ENCODE measurements at places on chromosomes 2 and 18.

DNA sequence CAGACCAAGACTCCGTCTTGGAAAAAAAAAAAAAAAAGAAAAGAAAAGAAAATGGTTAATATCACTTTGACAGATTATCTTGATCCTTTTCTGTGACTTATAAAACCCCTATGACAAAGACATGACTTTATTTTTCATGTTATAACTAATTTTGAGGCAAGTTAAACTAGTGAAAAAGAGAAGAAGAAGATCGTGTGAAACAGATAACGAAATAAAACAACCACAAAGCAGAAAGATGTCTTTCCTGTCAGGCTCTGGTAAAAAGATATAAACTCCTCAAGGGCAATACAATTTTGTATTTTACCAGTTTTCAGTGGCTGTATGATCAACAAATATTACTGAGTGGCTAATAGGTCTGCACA lies 13.4 kb upstream of the RBMS1 start:
- no peak for DNase-seq

DNA sequence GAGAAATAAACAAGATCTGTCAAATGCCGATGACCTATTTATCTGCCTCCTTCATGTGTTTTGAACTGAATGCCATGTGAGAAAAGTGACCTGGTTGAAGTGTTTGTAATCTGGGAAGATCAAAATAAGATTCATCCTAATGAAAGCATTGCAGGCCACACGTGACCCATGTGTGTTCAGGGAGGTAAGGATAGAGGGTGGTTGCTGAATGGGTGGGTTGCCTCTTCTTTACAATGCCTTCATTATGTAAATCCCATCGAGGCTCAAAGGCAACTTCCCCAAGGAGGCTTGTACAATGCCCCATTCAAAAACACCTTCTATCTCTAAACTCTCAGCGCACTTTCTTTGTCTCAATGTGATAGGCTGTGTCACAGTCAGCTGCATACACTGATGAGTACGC lies 273.1 kb downstream of the LRATD1 start:
- no peak for DNase-seq

DNA sequence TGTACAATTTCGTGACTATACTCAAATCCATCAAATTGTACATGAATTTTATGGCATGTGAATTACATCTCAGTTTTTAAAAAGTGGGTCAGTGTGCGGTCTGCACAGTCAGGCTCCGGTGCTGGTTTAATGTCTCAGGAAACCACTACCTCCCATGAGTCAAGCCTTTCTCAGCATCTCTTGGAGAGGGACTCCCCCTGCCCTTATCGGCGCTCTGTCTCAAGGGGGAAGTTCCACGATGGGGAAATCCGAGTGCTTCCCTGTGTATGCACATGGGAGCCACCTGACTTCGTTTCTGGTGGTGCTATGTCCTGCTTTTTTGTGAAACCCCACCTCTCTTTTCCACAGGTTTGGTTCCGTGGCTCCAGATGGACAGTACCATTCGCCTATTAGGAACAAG lies 72.5 kb downstream of the ACOXL start:
- no peak for DNase-seq

DNA sequence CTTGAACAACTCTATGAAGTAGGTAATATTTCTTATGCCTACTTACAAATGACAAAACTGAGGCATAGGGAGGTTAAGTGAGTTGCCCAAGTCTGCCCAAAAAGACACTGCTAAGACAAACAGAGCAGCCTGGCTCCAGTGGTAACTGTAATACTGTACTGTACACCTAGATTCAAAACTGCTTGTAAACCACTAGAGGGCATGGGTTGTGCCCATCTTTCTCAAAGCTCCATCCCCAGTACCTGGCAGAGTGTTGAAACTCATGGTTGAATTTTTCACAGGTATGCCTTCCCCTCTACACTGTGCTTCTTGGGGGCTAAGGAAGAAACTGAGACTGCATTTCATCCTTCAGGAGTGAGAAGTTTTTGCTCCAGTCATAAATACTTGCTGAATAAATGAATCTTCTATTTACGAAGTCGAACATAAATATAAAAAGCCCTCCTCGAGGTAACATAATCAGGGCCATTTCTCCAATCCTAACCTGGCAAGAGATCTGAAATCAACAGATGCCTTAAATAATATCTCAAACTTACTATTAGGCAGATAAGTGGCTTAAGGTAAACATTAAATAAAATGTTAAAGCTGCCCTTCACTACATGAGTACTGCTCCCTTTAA lies 2.0 kb downstream of the PPP4R1 start:
- DNase-seq: no peak

GRCh38 chr2:181440919-181441318 lies 16.3 kb upstream of the ITGA4 start:
- no peak for DNase-seq

DNA sequence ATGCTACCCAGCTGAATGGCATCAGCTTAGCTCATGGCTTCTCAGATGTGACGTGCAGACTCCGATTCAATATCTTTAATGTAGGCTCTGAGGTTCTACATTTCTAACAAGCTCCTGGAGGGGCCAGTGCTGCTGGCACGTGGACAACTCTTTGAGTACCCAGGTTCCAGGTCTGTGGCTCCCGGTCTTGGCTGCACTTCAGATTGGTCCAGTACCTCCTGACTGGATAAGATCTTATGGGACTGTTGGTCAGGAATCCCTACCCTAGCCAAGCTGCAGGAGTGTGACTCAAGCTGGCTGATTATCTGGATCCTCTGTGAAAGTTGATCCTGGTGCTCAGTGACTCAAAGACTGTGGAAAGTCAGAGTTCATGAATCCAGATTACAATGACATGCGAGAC lies 222.1 kb downstream of the ANKRD30B start:
- DNase-seq: peak; percentile 34

GRCh38 chr2:45583977-45584376 lies 27.1 kb downstream of the SRBD1 start:
- no peak for DNase-seq

GRCh38 chr2:144547494-144547893 lies 27.6 kb upstream of the ZEB2 start:
- no peak for DNase-seq

- DNase-seq: no peak
Observed at GRCh38 chr2:11169333-11169732, 14.1 kb downstream of the SLC66A3 start.

- no peak for DNase-seq
Observed at GRCh38 chr2:16223161-16223840, 283.0 kb downstream of the MYCN start.

- no peak for DNase-seq
Observed at GRCh38 chr2:172997031-172997430, 78.6 kb upstream of the MAP3K20 start.

- no peak for DNase-seq
Observed at GRCh38 chr18:35192415-35192814, 48.4 kb upstream of the ZNF397 start.

DNA sequence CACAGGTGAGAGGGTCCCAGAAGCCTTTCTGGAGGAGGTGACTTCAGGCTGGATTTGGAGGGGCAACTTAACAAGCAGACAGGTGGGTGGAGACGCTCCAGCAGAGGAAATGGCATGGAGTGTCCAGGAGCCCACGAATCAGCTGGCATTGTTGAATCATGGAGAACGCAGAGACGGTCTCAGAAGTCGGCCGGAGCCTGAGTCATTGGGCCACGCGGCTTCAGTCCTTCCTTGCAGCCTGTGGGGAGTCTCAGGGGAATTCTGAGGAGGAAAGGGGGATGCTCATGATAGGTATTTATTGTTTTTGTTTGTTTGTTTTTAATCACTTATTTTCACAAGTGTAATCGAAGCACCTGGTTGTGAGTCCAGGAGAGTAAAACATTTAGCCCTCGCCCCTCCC lies 184.6 kb upstream of the HDAC4 start:
- DNase-seq: no peak

GRCh38 chr2:13015532-13016320 lies 299.0 kb downstream of the TRIB2 start:
- DNase-seq: no peak

GRCh38 chr2:145587922-145588321 lies 1068.0 kb upstream of the ZEB2 start:
- no peak for DNase-seq

GRCh38 chr18:78136986-78137385 lies 842.6 kb upstream of the SALL3 start:
- no peak for DNase-seq

- no peak for DNase-seq
Observed at GRCh38 chr2:54657664-54658083, 65.8 kb upstream of the EML6 start.

DNA sequence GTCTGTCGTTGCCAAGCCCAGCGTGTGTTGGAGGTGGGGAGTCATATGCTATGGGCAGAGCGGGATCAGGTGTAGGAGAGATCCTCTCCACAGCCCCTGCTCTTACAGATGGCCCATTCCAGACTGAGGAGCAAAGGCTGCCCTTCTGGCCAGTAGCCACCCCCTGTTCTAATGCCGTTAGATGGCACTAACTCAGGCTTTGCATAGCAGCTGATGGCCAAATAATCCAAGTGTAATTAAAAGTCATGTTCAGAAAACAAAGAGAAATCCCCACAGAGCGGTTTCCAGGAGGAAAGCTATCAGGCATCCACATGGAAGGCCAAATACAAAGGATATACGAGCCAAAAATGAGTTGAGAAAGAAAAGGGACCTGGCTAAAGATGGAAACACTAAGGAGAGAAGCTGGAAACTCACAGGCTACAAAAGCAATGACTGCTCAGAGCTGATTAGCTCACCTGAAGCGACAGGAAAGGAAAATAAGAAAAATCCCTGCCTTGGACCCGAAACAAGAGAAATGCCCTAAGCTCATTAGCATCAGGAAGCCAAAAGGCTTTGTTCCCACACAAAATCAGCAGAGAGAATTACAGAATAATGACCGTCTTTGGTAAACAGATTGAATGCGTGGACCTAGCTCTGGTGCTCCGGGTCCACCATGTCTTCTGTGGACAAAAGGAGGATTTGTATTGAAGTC lies 1002.4 kb upstream of the KLHL29 start:
- DNase-seq: no peak

- DNase-seq: no peak
Observed at GRCh38 chr2:74307720-74308119, 35.5 kb downstream of the SLC4A5 start.

DNA sequence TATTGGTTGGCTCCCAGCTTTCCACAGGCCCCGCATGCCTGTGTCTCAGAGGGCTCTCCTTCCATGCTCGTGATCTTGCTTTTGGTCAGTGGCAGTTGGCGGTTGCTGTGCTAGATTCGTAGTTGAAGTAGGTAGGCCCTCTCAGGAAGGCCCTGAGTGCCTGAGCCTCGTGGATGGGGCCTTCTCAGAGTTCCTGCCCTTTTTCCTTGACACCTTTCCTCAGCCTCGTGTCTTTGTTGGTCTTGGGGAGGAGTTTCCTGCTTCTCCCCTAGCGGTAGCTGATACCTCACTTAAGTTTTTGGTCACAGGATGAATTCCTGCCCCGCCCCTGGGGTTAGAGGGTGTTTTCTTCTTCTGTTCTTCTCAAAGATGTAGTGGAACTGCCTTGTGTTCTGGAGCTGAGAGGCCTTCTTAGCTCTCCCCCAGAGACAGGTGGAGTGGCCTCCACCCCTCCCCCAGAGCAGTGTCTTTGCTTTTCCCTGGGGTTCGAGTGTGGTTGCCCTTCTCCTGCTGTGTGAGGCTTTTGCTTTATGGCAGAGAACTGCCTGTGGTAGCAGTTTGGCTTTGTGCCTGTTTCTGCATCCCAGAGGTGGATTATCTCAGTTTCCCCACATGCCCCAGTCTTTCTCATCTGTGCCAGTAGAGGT lies 94.8 kb downstream of the ZNF407 start:
- DNase-seq: no peak

Data from AG09319 (cell line).